ENCODE measurements at places on chromosomes 13 and 19.

DNA sequence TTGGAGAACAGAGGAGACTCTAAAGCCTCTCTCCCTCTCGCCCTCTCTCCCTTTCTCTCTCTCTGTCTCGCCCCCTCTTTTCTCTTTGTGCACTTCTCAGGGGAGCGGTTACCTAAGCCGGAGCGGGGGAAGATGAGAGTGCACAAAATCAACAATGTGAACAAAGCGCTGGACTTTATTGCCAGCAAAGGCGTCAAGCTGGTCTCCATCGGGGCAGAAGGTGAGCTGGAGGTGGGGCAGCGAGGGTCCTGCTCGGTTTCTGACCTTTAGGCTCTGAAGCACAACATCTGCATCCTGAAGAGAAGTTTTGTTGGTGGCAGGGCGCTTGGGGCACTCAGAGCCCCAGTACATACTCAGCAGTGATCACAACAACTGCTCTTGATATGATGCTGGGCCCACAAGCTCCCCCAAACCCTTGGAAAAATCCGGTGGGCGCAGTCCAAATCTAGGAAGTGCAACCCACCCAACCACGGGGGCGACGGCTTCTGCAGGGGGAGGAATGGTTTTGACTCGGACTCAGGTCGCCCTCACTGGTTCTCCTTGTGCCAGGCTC is 43.3 kb downstream of the CAPN12 start:
- DNase-seq, result no peak

DNA sequence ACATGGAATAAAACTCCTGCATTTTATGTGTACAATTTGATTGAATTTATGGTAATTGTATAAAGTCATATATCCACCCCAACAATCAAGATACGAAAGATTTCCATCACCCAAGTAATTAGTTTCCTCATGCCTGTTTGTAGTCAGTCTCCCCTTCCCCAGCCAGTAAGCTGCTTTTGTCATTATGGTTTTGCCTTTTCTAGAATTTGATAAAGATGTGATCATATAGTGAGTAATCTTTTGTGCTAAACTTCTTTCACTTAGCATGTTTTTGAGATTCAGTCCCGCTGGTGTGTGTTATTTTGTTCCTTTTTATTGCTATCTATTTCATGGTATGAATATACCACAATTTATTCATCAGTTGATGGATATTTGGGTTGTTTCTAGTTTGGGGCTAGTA is 16.0 kb downstream of the ITM2B start:
- no peak for DNase-seq

DNA sequence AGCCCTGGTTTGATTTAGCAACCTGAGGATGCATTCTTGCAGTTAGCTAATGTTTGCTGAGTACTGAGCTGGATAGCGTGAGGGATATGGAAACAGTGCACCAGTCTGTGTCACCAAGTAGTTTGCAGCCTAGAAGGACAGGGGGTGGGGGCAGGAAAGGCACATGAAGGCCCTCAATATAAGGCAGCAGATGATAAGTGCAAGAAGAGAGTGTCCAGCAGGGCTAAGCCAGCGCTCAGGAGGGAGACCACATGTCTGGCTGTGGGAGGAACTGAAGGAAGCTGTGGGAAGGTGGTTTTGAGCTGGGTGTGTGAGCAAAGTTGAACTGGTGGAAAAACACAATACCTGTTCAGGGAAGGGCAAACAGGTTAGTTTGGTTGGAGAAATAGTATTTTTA is 1.7 kb downstream of the CXCL17 start:
- DNase-seq, result no peak

GRCh38 chr13:110737555-110737954 is 24.1 kb downstream of the ING1 start:
- no peak for DNase-seq

GRCh38 chr13:100875392-100876043 is 200.9 kb upstream of the TMTC4 start:
- DNase-seq, result peak; percentile 10

GRCh38 chr13:83980331-83980730 is 98.1 kb upstream of the SLITRK1 start:
- DNase-seq, result no peak

GRCh38 chr13:28704919-28705318 is 13.9 kb downstream of the SLC46A3 start:
- DNase-seq, result no peak

GRCh38 chr19:10797541-10798256 is 38.3 kb downstream of the TMED1 start:
- peak; percentile 85 for DNase-seq

DNA sequence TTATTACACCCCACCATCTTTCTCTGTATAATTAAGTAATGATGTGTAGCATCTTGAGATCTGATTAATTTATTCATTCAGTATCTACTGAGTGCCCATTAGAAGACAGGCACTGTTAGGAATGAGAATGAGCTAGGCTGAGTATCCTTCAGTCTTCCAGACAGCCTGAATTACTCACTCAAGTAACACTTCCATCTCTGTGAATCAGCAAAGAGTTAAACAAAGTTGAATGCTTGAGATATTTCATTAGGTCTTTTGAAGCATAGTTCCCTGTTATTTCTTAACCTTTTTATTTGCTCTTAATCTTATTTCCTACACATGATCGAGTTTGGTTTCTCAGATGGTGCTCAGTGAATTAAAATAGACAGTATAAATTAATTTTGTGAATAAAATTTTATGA is 413.7 kb downstream of the DCT start:
- DNase-seq, result no peak

- no peak for DNase-seq
Measured at GRCh38 chr19:6489278-6490061, 7.9 kb upstream of the DENND1C start.

DNA sequence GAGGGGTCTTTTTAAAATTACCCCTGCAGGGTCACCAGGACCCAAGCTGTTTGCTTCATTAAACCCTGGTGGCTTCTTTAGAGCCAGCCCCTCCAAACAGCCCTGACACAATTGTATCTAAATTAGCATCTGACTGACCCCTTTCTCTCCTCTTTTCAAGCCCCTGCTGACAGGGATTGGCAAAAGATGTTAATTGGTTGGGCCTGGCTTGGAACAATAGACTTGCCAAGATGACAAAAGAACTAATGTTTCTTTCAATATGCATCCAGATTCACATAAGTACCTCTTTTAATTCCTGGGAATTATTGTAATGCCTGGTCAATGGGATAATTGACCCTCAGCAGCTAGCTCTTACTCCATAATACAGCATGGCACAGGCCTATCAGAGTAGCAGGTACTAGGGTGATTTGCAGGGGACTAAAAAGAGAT is 140.8 kb downstream of the SHISA2 start:
- DNase-seq, result no peak

DNA sequence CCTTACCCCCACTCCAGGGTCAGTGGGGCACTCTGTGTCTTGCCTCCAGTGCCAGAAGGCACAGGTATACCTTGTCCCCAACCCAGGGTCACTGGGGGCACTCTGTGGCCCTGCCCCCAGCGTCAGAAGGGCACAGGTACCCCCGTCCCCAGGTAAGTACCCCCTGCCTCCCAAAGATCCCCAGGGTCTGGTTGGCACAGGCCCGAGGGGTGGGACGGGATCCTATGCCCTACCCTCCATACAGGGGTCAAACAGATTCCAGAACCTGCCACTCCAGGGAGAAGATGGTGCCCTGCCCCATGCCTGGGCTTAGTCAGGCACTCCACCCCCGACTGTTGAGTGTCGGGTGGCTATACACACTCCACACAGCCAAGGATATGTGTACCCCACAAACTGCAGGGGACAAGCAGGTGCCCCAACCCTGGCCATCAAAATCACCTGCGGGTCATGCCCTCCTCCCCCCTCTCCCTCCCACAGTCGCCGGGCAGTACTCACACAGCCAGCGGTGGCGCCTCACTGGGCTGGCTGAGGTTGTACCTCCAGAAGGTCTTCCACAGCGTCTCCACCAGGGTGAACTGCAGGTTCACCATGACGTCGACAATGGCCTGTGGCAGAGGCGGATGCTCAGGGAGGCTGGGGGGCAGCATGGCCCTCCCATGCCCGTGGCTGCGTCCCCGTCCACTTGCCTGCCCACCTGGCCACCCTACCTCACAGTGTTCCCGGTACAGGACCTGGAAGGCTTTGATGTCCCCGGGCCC is 13.8 kb downstream of the DCAF15 start:
- DNase-seq, result no peak

DNA sequence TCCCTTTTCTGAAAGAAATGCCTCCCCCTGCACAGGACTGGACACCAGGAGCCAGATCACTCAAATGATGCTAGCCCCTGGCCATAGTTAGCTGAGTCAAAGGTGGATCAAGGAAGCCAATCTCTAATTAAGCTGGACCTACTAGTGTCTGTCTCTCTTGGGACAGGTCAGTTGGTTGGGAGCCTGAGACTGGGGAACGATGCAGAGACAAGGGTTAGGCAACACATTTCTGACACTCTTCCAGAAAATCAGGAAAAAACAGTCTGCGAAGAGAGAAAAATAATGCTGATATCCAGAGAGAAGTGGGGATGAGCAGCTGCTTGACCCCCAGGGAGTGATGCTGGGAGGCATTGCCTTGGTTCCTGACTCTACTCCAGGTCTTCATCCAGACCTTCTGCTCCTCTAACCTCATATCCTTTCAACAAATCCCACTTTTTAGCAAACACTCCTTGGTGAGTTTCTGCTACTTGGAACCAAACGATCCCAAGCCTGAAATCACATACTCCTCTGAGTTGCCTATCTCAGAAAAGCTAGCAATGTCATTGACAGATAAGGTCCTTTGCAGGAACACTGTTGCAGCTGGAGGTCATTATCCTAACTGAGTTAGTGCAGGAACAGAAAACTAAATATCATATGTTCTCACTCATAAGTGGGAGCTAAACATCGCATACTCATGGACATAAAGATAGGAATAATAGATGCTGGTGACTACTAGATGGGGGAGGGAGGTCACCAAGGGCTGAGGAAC is 369.7 kb downstream of the COG6 start:
- no peak for DNase-seq

DNA sequence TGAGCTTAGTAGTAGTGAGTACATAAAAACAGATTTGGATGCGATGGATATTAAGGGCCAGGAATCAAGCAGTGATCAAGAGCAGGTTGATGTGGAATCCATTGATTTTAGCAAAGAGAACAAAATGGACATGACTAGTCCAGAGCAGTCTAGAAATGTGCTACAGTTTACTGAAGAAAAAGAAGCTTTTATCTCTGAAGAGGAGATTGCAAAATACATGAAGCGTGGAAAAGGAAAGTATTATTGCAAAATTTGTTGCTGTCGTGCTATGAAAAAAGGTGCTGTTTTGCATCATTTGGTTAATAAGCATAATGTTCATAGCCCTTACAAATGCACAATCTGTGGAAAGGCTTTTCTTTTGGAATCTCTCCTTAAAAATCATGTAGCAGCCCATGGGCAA is 11.4 kb downstream of the CHAMP1 start:
- DNase-seq, result no peak

DNA sequence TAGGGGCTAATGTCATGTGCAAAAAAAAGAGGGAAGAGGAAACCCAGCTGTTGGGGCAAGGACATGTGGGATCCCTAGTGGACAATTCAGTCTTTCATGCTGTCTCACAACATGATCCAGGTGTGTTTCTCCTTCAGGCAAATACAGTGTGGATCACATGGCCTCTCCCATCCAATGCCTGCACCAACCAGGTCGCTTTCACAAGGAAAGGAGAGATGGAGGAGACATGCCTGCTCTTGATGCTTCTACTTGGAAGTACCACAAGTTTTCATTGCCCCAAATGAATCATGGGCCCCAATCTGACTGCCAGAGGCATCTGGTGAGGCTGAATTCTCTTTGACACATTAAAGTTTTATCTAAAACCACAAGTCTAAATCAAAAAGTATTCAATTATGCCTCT is 82.1 kb downstream of the DLEU7 start:
- no peak for DNase-seq

- peak; percentile 46 for DNase-seq
Measured at GRCh38 chr19:14550201-14550754, 20.9 kb downstream of the TECR start.

DNA sequence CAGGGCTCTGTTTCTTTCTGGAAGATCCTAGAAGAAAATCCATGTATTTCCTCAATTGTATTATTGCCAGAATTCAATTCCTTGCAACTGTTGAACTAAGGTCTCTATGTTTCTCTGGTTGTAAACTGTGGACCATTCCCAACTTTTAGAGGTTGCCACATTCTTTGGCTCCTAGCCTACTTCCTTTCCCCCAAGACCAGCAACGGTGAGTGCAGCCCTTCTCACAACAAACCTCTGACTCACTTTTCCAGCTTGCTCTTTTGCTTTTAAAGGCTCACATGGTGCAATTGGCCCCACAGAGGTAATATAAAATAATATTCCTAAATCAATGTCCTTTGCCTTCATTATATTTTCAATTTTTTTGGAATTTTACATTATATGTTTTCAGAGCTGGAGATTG is 371.3 kb downstream of the SLITRK5 start:
- DNase-seq, result no peak

GRCh38 chr13:28475916-28476725 is 18.8 kb downstream of the FLT1 start:
- DNase-seq, result peak; percentile 86

DNA sequence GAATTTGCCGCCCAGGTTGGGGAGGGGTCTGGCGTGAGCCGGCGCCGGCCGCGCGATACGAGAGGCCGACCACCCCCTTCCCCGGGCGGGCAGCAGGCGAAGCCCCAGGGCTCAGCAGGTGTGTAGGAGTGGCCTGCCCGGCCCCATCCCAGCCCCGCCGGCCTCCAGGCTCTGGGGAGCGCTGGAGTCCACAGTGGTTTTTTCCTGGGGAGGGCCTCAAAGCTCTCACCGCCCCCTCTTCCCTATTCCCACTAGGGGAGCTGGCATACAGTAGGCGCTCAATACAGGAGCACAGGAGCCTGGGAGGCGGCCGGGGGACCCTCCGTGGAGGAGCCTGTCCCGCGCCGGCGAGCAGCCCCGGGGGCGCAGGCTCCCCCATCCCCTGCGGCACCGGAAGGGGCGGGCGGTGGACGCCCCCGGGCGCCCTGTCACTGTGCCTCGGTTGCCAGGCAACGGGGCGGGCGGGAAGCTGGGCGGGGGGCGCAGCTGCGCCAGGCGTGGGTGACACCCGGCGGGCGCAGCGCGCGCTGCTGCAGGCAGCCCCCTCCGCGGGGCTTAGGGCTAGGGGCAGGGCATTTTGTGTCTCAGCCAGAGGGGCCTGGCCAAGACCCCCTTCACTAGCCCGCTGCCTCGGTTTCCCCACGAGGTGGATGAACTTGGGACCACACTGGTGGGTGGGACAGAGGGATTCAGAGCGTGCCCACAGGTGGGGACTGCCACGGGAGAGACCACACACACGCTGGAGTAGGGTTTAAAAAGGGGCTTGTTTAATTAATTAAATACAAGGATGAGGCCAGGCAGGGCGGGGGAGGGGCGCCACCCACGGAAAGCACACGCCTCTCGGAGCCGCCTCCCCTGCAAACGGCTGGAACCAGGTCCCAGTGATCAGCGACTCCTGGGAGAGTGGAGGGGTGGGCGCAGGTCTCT is 3.6 kb upstream of the REXO1 start:
- no peak for DNase-seq

GRCh38 chr13:39159846-39160370 is 121.7 kb downstream of the NHLRC3 start:
- no peak for DNase-seq
